Renal cortex interstitium (tissue), 15 donors: ENCODE measurements at places on chromosomes 1 and 21. TPM values are rescaled to one million over a fixed set of nuclear protein-coding genes. Genes with fewer than 3 reads are reported as not detected.

Gene PRR9
- polyA plus RNA-seq: not detected

- DNase-seq: no peak
Observed at GRCh38 chr1:181033128-181033798, 520 bp upstream of the MR1 start.

- no peak for DNase-seq
Observed at GRCh38 chr1:102550729-102551384, 554.1 kb upstream of the OLFM3 start.

DNA sequence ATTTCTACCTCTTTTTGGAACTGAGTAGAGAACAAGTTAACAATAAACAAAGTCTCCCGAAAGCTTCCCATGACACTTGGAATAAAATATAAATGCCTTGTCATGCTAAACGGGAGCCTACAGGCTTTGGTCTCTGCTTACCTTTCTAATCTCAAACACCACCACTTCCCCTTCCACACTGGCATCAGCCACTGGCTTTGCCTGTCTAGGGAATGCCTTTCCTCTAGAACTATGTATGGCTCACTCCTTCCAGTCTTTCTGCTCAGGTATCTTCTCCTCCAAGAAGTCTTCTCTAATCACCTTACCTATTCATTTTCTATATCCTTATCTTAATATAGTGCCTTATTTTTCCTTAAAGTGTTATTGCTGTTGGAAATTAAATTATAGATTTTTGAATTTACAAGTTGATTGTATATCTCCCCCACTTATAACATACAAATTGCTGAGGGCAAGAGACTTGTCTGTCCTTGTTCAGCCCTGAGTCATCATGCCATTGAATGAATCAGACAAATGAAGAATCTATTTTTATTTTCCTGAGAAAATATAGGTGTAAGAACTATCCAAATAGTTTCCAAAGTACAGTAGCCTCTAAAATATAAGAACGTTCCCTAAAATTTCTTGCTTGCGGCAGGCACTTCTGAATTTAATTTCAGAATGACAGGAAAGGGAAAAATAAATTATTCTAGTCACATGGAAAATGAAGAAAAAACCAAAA, 119.2 kb downstream of the TM2D1 start:
- no peak for DNase-seq

DNA sequence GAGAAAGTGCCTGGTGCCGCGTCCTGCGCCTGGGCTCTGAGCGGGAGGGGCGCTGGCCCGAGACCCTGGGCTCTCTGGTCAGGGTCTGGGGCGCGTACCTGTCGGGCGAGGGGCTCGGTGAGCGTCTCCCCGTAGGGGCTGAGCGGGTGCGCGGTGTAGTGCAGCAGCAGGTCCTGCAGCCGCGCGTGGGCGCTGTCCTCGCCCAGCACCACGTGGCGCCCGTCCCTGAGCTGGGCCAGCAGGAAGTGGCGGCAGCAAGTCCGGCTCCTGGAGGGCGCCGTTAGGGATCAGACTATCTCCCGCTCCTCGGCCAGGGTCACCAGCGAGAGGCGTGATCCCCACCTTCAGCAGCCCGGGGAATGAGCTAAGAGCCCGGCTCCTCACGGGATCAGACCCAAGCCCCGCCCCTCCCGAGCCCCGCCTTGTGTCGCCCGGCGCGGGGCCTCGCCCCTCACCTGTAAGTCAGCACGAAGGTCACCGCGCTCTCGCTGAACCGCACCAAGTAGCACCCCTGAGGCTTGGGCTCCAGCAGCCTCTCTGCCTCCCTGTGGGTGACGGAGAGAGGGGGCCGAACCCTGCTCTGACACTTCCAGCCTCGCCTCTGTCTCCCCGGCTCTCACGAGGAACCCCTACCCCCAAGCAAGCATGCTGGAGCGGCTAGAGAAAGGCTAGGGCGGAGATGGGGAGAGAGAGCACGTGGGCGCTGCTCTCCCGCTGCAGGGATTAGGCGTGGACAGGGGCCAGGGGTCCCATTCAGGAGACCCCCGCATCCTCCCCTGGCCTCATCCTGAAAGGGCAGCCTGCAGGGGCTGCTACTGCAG, 2.7 kb downstream of the SH2D2A start:
- DNase-seq: no peak
